H9 (cell line): ENCODE measurements at places on chromosomes 1 and 21.
A peak's percentile ranks its signal among the peaks of the same experiment; 100 is the strongest.

DNA sequence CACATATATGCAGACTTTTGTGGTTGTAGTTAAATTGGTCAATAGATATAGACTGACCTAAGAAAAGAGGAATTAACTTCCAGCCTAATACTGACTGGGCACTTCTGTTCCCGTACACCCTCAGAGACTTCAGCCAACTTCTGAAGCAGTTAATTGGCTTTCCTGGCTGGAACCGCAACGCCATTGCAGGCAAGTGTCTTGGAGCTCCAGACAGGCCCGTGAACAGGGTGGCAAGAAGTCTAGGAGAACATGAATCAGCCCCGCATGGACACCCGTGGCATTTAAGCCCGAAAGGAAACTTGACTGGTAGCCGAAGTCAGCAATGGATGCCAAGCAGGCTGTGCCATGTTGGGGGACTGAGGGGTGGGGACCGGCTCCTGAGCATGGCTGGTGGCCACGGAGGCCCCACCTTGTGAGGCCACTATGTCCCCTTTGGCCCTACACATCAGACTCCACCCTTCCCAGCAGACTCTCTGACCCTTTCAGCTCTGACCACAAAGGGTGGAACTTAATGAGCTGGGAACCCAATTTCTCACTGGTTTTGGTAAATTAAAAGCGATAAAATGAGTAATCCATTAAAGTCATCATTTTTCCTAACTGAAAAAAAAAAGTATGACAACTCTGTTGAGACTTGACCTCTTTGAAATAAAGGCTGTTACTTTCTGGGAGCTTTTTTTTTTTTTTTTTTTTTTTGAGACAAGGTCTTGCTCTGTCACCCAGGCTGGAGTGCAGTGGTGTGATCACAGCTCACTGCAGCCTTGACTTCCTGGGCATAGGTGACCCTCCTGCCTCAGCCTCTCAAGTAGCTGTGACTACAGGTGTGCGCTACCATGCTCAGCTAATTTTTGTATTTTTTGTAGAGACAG, 54.1 kb downstream of the RUNX1 start:
- DNase-seq, result no peak

DNA sequence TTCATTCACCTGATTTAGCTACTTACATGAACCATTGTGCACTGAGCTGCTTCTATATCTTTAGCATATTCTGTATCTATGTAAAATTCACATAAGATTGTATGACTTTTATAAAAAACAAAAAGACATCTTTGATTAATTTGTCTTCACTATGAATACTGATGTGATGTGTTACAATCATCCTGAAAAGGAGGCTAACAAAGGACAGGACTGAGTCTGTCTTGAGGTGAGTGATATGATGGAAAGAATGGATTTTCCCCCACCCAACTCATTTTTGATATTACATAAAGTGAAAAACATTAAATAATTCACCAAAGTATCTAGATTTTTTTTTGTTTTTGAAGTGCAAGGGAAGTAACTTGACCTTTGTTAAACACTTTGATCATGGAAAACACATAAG, 9.8 kb downstream of the PTPRC start:
- no peak for DNase-seq

- DNase-seq, result peak; percentile 75
Observed at GRCh38 chr1:82775406-82776000, 974.8 kb downstream of the ADGRL2 start.

DNA sequence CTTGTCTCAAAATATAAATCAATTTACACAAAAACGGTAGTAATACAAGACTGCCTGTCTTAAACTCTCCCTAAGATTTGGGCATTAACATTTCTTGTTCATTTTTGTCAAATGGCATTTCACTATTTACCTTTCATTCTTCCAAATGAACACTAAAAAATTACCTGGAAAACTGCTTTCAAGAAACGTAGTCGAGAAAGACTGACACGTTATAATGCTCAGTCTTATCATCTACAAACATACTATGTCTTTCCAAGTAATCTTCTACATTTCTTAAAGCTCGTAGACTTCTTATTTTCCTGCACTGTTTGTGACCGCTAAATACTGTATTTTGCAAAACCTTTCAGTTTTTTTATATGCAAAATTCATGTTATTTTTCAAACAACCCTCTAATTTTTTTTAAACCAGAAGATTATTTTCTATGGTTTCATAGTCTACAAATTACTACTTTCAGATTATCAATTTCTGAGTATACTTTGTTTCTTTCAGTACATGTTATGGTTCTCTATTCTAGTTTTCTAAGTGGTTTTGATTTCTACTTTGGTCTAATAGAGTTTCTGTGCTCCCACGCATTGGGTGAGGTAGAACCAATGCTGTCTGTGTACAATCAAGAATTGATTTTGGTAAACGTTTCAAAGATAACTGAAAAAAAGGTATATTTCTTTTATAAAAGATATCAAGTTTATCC, 336.4 kb downstream of the SMYD3 start:
- DNase-seq, result no peak

DNA sequence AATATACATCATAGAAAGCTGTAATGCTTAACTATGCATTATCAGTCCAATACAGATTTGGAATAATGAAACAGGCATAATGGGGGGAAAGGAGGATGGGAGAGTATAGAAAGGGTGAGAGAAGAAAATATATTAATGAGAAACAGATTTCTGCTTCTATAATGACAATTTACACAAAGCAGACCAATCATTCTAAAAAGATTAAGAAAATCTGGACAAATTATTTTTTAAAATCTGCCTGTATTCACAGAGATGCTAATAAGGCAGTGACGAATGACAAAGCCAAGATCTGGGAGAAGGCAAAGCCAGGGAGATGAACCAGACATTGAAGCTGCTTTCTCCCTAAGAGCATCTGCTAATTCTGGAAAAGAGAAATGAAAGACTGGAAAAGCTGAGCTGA, 50.0 kb downstream of the SPATA6 start:
- no peak for DNase-seq

GRCh38 chr1:12594966-12595756, 22.8 kb downstream of the DHRS3 start:
- DNase-seq, result peak; percentile 96

DNA sequence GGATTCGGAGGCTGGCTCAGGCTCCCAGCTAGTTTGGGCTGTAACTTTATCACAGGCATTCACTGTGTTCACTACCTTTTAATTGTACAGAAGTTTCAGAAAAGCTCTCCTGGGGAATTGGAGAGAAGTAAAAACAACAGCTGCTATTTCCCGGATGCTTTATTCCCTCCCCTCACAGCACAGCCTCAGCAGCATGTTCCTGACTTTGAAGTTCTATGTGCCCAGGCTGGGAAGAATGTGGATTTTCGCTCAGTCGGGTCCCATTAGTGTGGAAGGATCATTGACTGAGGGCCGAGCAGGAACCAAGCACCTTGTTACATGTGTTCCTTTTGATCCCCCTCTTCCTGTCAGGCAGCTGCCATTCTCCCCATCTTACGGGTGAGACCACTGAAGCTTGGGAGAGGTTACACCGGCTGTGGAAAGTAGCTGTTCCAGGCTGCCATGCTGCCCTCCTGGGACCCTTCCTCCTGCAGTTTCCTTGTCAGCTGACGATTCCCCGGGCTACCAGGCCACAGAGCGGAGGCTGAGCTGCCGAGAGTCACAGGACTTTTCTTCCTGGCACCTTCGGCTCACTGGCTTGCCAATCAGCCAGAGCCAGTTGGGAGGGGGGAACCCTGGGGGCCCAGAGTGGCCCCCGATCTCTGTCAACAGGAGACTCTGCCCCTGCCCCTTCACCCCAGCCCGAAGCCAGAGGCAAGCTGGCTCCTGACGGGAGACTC, 223.1 kb upstream of the TMEM51 start:
- no peak for DNase-seq

- DNase-seq, result no peak
Observed at GRCh38 chr1:57407928-57408327, 15.9 kb downstream of the DAB1 start.

- no peak for DNase-seq
Observed at GRCh38 chr1:203321273-203322052, 16.1 kb downstream of the BTG2 start.

- DNase-seq, result no peak
Observed at GRCh38 chr1:25917996-25918395, 11.8 kb upstream of the STMN1 start.

- no peak for DNase-seq
Observed at GRCh38 chr1:226728448-226728847, 10.6 kb downstream of the ITPKB start.

- no peak for DNase-seq
Observed at GRCh38 chr1:59055908-59056719, 240.8 kb upstream of the FGGY start.

- DNase-seq, result no peak
Observed at GRCh38 chr1:117104986-117105385, 16.6 kb downstream of the TRIM45 start.

DNA sequence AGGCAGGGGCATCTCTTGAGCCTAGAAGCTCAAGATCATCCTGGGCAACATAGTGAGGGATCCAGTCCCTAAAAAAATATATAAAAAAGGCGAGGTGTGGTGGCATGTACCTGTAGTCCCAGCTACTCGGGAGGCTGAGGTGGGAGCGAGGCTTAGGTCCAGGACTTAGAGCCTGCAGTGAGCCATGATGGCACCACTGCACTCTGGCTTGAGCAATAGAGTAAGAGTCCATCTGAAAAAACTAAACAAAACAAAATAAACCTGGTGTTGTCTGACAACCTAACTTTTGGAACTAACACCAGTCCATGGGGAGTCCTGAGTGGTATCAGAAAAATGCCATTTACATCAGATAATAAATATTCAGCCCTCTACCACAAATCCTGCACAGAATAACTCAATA, 110.1 kb upstream of the NRIP1 start:
- DNase-seq, result no peak

- DNase-seq, result no peak
Observed at GRCh38 chr1:38003261-38004250, 1.8 kb downstream of the FHL3 start.

GRCh38 chr1:172089768-172090510, 248.6 kb downstream of the DNM3 start:
- DNase-seq, result peak; percentile 69

- peak; percentile 75 for DNase-seq
Observed at GRCh38 chr1:198156111-198156744, 570 bp upstream of the NEK7 start.

- no peak for DNase-seq
Observed at GRCh38 chr1:171457412-171457811, 27.9 kb upstream of the PRRC2C start.

- DNase-seq, result no peak
Observed at GRCh38 chr1:200207711-200208126, 180.2 kb downstream of the NR5A2 start.

GRCh38 chr1:220410611-220411010, 117.3 kb upstream of the MARK1 start:
- no peak for DNase-seq

- no peak for DNase-seq
Observed at GRCh38 chr1:157595356-157595755, 2.5 kb downstream of the FCRL4 start.

DNA sequence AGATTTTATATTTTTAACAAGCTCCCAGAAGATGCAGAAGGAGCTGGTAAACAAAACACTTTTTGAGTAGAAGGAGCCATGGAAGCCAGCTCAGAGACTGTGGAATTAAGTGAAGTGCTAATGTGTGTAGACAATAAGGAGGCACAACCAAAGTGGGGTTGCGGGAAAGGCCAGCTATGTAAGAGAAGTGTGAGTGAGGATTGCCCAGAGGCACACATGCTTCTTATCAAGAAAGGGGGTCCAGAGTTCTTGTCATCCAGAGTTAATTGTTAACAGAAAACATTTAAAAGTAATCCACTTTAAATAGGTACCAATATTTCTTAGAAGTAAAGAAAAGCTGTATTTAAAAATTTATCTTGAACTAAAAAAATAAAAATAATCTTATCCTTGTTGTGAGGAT, 136.8 kb downstream of the OLFM3 start:
- DNase-seq, result no peak

DNA sequence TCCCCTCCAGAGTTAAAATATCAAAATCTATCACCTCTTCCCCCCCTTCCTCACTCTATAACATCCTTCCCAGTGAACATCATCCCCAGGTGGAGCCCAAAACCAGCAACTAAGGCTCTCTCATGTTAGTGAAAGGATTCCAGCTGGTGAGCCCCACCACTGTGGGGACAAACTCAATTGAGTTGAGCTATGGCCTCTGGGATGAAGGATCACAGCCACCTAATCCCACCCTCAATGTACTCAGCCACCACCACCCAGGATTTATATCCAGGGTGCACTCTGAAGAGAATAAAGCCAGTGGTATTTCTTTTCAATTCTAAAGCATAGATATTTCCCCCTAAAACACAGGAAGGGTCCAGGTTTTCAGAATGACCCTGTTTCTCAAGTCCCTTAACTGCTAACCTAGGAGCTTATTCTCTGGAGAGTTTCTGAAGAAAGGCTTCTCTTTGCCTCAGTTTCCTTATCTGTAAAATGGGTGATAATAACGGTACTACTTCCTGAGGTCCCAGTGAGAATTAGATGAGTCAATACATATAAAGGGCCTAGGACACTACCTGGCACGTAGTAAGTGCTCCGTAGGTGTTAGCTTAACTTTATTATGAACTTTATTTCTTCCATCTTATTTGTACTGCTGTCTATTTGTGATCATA, 15.6 kb upstream of the BOLA1 start:
- DNase-seq, result no peak

GRCh38 chr1:32215629-32216480, 6.3 kb downstream of the TMEM234 start:
- DNase-seq, result peak; percentile 77

DNA sequence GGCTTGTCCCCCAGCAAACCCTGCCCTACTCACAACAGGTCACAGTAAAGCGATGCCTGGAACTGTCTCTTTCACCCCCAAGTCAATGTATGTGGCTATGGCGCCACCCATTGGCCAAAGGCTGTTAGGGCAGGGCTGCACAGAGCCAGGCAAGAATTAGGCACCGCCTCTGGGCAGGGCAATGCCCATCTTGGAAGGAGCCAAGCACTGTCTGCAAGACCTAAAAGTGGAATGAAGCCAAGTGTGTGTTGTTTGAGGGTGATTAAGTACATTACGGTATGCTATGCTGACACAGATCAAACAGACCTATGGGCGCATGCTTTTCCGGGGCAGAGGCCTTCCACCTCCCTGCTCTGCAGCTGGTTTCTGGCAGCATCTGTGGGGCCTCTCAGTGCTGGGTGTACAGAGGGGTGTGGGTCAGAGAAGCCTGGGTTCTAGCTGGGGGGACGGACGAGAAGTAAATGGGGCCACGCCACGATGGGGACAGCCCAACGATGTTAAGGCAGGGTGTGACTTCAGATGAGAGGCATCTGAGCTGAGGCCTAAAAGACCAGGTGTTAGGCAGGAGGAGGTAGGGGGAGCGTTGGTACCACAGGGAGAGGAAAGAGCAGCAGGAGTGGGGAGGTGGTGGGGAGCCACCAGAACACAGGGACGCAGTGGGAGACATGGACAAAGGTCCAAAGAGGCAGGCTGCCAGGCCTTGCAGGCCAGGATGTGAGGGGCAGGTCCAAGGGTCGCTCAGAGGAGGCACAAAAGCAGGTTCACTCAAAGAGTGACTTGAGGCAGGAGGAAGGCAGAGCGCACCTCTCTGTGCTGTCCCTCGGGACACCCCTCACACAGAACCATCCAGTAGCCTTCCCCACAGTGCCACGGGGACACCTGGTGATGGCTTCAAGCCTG, 49.8 kb downstream of the ACOT7 start:
- peak; percentile 82 for DNase-seq

GRCh38 chr1:41218152-41218551, 24.0 kb downstream of the SCMH1 start:
- DNase-seq, result no peak

- no peak for DNase-seq
Observed at GRCh38 chr1:21547876-21548275, 38.7 kb downstream of the ALPL start.
